ENCODE measurements at places on chromosomes 5 and 9.

GRCh38 chr5:9468060-9468388 lies 77.9 kb downstream of the SEMA5A start:
- no peak for DNase-seq

GRCh38 chr9:72577212-72577753 lies 55.9 kb downstream of the TMC1 start:
- no peak for DNase-seq

DNA sequence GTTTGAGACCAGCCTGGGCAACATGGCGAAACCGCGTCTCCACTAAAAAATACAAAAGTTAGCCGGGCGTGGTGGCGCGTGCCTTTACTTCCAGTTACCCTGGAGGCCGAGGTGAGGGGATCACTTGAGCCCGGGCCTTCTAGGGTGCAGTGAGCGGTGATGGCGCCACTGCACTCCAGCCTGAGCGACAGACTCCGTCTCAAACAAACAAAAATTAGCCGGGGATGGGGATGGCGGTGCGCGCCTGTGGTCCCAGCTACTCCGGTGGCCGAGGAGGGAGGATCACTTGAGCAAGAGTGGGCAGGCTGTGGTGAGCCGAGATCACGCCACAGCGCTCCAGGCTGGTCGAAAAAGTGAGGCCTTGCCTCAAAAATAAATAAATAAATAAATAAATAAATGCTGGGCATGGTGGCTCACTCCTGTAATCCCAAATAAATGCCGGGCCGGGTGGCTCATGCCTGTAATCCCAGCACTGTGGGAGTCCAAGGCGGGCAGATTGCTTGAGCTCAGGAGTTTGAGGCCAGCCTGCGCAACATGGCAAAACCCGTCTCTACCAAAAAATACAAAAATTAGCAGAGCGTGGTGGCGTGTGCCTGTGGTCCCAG lies 16.0 kb upstream of the NSD1 start:
- DNase-seq = no peak

DNA sequence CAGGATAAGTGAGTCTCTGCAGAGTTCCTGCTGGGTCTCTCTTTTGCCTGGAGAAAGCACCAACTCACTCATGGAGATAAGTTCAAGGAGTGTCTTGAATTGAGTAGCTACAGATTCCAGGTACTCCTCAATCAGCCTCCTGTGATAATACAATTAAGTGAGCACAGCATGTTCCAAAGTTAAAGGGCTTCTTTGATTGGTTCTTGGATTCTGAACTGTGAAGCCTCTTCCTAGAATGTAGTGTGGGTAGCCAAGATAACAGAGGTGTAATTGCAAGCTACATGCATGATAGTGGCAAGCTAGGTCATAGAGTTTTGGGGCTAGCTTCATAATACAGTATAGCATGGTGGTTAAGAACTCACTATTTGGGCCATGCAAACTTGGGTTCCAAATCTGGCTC lies 23.2 kb upstream of the CARNMT1 start:
- no peak for DNase-seq

- DNase-seq = no peak
Measured at GRCh38 chr9:98501819-98502218, 206.9 kb downstream of the GABBR2 start.

DNA sequence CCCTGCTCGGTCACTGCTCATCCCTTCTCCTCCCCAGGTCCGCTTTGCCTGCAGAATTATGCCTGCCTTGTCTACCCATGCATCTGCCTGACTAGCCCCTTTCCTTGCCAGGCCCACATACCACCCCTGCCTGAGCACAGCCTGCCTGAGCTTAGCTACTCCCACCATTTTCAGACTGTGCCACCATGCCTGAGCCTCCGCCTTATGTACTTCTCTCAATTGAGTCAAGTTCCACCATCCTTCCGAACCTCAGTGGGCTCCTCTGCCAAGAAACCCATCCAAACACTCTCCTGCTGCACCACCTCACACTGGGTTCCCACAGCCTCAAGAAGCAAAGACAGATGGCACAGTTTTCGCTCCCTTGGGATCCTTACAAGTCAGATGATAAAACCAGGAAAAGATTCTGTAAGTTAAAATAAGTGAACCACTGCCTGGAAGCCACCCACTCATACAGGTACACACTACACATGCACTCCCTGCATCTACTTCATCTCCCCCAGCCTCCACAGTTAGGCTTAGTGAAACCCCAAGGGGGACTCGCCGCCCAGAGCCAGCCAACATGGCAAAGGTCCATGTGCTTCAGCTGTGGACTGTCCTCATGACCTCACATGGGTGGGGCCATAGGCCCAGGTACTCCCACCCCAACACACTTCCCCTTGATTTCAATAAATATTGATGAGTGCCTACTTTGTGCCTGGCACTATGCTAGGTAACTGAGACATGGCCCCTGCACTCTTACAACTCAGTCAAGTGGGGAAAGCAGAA lies 23.1 kb downstream of the P4HA2 start:
- no peak for DNase-seq

GRCh38 chr5:36369219-36369690 lies 67.6 kb upstream of the RANBP3L start:
- DNase-seq = no peak

DNA sequence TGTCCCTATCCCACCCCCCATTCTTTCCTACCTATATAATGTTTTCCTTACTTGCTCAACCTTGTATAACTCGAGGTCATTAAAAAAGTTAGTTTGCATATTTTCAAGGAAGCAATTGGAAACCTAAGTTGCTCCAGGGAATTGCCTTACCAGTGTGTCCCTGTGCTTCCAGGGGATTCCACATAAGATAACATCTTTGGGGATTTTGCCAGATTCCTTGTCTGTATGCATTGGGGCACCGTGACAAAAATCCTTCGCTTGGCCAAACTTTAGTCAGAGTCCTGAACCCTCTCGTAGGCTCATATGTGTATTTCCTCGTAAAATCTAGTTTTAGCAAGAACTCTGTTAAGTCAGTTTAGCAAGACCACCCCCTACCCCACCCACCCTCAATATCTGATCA lies 14.7 kb upstream of the OSMR start:
- DNase-seq = peak; percentile 22

DNA sequence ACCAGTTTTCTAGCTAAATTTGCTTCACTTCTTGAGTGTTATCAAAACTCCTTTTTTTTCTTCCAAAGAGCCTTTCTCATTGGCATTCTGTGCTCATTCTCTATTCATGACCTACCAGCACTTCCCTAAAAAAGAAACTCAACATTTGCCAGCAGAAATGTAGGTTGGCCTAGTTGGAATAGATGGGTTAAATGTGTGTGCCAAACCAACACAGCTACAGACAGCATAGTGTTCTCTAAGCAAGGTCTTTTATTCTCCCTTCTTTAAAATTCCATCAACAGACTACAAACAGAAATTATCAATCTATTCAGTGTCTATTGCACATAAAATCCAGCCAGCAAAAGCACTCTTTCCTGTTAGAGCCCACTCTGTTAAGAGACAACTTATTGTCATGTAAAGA lies 255.8 kb upstream of the PUM3 start:
- DNase-seq = no peak

GRCh38 chr9:128257086-128257825 lies 18.6 kb downstream of the GOLGA2 start:
- no peak for DNase-seq

GRCh38 chr9:38380872-38381534 lies 11.5 kb upstream of the ALDH1B1 start:
- DNase-seq = peak; percentile 55

GRCh38 chr5:181024245-181025064 lies 15.6 kb upstream of the BTNL9 start:
- DNase-seq = no peak

DNA sequence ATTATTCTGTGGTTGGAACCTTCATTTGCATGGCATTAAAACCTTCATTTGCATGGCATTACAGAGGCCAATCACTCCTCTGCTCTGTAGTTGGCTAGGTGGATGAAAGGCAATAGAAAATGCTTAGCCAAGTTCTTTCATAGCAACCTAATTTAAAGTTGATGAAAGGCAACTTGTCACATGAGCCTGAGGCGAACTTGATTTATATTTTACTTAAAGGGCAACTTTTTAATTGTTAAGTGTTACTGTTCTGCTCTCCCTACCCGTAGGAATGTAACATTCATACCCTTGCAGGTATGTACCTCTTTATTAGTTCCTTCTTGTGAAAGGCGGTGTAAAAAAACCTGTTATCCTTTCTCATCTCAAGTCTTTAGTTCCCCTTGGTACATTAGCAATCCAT lies 7.9 kb upstream of the ERMP1 start:
- DNase-seq = peak; percentile 78

DNA sequence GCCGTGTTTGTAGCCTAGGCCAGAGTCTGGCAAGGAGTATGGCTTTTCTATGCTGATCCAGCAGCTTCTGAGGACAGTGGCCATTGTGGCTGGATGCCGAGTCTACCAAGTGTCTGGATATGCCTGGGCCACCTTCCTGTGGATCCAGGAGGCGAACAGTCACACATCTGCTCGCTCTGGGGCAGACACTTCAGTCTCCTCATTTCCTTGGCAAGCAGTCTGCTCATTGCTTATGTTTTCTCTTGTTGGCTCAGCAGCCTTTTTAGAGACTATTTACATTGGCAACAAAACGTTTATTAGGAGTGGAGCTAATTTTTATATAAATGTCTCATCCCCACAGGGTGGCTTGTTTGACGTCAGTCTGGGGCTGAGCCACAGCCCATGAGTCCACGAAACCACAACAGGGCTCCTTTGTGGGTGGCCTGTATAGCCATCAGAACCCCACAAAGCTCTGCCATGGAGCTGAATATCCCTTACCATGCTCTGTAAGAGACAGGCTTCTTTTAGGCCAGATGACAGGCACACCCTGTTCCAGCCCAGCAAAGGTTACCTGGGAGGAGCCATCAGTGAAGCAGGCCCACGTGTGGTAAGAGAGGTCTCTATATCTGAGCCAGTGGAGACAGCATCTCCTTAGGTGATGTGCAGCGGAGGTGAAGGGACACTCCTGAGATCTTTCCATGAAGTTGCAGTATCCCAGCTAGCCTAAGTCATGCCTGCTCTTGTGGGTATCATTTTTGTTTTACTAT lies 221.7 kb downstream of the DIRAS2 start:
- no peak for DNase-seq

DNA sequence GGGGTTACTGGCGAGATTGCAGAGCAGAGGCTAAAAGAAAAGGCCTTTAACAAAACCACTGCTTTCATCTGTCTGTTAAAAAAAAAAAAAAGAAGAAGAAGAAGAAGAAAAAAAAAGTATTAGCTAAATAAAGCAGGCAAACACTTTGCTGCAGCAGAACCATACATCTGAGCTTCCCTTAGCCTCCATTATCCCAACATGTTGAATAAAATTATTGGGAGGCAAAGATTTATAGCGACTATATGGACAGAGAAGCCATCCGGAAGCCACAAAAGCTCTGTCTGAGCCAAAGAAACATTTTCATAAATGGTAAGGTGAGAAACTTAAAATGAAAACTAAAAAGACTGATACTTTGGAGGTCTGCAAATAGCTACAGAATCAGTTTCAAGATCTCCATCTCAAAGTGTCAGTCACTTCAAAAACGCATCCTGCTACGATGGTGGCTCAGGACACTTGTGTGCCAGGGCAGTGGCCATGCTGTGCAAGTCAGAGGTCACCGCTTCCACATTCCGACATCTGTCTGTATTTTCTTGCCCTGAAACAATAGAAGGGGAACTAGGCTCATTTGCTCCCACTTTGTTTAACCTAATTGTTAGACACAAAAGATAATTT lies 9.6 kb downstream of the EFNA5 start:
- DNase-seq = no peak

- DNase-seq = no peak
Measured at GRCh38 chr9:24436761-24437160, 108.9 kb downstream of the IZUMO3 start.

DNA sequence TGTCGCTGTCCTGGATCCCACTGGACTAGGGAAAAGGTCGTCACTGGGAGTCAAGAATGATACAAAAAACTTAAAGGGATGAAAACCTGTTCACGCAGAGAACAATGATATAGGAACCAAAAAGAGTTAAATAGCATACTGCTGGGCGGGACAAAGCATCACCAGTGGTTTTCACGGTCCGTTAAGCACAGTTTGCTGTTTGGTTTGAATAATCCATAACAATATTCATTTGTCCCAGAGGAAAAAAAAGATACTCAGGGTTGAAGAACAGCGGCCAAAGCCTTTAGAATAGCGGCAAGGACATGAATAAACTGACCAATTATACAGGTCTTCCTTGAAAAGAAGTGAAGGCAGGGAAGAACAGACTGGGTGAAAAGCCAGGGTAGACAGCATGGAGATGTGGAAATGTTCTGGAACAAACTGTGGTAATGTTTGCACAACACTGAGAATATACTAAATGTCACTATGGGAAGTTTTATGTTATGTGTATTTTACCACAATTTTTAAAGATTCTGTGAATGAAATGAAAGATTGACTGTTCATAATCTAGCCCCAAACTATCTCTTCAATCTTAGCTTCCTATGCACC lies 60.8 kb downstream of the MTMR12 start:
- DNase-seq = peak; percentile 41

GRCh38 chr9:36893184-36893583 lies 140.9 kb downstream of the PAX5 start:
- no peak for DNase-seq

DNA sequence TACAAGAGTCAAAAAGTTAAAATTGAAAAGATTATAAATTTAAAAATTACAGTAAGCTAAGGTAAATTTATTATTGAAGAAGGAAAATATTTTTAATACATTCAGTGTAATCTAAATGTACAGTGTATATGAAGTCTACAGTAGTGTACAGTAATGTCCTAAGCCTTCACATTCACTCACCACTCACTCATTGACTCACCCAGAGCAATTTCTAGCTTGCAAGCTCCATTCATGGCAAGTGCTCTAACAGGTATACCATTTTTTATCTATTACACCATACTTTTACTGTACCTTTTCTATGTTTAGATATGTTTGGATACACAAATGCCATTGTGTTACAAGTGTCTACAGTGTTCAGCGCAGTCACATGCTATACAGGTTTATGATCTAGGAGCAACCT lies 389.7 kb downstream of the RASEF start:
- no peak for DNase-seq

DNA sequence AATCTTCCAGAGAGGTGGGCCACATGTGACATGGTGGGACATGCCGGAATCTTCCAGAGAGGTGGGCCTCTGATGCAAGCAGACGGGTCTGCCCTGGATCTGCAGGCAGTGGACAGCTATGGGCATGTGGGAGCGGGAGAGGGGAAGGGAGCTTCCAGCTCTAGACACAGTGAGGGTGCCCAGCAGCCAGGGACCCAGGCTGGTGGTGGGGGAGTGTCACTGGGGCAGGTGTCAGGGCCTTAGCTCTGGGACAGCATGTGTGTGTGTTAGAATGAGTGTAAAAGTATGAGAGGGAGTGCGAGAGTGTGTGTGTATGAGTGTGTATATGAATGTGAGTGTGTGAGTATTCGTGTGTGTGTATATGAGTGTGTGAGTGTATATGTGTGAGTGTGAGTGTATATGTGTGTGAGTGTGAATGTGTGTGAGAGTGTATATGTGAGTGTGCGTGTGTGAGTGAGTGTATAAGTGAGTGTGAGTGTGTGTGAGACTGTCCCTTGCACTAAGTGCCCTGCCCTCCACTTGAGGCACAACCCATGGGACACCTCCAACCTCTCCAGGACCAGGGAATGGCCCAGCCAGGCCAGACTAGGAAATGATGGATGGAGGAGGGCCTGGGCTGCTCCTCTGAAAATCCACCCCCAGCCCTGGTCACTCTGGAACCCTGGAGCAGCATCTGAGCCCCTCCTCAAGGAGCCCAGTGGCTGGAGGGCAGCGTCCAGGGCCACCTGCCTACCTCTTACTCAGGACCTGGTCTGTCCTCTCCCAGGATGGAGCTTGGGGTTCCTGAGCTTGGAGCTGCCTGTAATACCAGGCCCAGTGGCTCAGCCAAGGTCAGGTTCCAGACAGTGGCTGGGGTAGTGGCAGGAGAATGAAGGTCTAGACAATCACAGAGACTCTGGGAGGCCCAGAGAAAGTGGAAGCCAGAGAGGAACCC lies 122.2 kb downstream of the C9orf50 start:
- no peak for DNase-seq

All from NCI-H526 (cell line).